ENCODE measurements at places on chromosomes 7 and 10. TPM values are rescaled to one million over a fixed set of nuclear protein-coding genes. Genes with fewer than 3 reads are reported as not detected.

Gene SPDYE2
- not detected for total RNA-seq

DNA sequence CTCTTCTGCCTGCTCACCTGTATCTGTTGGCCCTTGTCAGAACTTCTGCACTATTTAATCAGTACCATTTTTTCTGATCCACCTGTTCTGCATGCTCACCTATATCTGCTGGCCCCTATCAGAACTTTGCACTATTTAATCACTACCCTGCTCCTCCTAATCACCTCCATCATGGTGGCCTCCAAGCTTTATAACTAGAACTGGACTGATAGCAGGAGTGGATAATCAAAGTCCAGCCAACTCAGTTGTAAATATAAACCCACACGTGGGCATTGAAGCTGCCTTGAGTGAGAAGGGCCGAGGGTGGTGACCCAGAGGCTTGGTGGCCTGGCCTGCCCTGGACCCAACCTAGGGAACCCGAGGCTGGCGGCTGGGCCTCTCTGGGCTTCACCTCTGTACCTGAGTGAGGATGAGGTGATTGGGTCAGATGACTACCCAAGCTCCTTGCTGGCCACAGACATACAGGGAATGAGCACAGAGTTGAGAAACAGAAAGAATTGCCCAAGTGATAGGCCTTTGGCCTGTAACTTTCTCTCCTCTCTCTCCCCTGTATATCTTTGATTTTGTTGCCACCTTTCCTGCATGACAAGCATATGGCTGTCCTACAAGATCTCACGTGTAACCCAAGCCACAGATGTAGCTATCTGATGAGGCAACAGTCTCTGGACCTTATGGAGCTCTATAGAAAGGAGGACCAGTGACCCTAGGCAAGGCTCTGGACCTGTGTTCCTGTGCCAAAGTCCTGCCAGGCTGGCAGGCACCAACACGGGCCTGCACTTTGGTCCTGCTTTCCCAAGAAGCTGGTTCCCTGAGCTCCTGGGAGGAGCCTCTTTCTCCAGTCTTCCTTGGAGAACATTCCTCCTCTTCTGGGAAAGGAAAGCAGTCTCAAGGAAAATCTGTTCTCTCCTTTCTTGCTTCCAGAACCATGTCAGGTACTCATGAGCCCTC lies 23.4 kb upstream of the FAM3C start:
- no peak for DNase-seq

GRCh38 chr10:124864421-124865193 lies 63.0 kb downstream of the ABRAXAS2 start:
- no peak for DNase-seq

Gene STEAP2
- 4.5 TPM for total RNA-seq

DNA sequence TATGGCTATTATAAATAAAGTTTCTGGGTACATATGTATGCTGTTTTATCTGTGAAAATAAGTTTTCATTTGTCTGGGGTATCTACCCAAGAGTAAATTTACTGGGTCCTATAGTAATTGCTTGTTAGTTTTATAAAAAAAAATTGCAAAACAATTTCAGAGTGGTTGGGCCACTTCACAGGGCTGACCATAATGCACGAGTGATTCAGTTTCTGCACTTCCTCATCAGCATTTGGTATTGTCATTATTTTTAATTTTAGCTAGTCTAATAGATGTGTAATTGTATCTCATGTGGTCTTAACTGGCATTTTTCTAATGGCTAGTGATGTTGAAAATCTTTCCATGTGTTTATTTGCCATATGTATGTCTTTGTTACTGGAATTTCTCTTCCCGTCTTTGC lies 452.4 kb upstream of the AKR1E2 start:
- no peak for DNase-seq

- DNase-seq = peak; percentile 52
Measured at GRCh38 chr10:77062381-77062780, 575.2 kb downstream of the KCNMA1 start.
